ENCODE measurements at places on chromosomes 11 and 22.

DNA sequence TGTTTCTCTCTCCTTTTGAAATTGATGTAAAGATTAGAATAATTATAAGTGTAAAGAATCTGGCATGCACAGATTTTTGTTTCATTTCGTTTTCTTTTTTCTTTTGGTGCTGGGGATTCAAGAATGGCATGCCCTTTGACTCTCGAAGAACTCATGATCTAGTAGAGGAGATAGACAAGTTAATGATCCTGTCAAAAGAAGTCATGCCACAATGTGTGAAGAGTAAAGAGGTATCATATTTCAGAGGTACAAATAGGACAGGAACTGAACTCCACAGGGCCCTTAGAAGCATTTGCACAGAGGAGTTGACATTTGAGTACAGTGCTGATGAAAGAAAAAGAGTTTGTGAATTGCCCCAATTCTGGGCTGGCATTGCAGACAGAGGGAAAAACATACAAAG is 708.0 kb upstream of the ARHGAP42 start:
- DNase-seq, result no peak

DNA sequence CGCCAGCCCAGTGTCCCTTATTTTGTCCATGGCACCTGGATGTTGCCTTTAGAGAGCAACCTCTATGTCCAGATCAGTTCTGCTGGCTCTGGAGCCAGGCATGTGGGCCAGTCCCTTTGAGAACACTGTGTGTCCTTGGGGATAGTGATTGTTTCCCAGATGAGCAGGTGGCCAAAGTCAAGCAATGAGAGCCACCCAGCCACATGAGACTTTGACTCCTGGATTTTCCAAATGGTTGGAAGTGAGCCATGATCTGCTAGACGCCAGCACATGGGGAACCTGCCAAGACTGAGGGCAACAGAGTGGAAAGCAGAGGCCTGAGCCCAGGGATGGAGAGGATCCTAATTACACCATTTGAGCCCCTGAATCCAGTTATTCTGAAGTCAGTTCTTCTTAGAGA is 479.8 kb downstream of the OPCML start:
- DNase-seq, result no peak

- no peak for DNase-seq
Observed at GRCh38 chr22:49141761-49142160, 685.9 kb downstream of the BRD1 start.

GRCh38 chr11:5486003-5486402 is 2.5 kb upstream of the OR52D1 start:
- no peak for DNase-seq

DNA sequence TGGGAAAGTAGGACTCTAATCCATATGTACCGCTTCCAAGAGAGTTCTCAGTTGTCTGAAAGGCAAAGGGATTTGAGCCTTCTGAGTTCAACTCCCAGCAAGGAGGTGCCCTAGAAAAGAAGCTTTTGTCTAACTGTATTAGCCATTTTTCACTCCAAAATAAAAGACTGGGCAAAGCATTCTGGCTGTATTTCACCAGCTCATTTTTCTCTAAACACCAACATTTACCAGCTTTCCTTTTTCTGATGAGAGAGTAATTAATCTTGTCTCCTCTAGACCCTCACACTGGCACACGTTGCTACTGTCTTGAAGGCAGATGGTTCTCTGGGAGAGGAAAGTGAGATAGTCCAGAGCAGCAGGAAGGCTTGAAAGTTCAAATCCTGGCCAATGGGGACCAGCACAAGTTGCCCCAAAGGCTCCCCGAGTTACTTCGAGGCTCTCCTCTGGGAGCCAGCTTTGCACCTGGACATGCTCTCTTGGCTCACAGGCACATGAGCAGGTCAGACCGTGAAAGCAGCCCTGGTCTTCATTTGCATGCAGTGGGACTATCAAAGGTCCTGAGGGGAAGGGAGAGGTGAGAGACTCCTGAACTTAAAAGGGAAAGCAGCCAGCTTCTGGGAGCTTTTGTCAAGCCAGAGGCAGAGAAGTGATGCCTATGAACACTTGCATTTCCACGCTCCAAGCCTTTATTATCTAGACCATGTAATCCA is 100.0 kb downstream of the NTM start:
- peak; percentile 79 for DNase-seq

DNA sequence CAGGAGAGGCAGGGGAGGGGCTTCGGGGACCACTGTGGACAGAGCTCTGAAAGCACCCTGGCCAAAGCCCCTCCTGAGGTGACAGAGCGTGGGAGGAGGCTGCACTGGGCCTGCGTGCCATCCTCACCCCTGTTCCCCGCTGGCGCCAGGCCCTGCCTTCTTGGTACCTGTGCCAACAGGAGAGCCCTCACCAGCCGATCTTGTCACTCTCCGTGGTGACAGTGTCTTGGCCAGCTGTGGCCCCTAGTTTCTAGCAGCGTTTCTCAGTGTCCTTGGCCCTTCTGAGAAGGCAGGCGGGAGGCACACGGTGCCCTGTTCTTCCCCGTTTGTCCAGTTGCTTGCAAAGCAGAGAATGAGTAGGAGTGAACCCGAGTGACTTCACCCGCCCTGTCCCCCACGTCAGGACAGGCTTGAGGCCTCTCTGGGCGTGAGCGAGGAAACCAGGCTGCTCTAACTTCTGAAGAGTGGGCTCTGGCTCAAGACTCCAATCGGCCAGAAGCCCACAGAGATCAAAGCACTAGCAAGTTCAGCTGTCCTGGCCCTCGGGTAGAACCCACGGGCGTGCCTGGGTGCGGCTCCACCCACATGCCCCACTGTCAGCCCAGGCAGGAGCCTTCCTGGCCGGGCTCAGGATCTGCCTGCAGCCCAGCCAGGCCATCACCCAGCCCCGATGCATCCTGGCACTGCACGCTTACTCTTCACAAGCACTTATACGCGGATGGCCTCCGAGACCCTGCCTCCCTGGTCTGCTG is 60.2 kb upstream of the EMID1 start:
- no peak for DNase-seq

GRCh38 chr11:128297091-128297651 is 290.2 kb downstream of the ETS1 start:
- DNase-seq, result peak; percentile 95

GRCh38 chr22:43081968-43082367 is 7.2 kb downstream of the TTLL1 start:
- DNase-seq, result no peak

DNA sequence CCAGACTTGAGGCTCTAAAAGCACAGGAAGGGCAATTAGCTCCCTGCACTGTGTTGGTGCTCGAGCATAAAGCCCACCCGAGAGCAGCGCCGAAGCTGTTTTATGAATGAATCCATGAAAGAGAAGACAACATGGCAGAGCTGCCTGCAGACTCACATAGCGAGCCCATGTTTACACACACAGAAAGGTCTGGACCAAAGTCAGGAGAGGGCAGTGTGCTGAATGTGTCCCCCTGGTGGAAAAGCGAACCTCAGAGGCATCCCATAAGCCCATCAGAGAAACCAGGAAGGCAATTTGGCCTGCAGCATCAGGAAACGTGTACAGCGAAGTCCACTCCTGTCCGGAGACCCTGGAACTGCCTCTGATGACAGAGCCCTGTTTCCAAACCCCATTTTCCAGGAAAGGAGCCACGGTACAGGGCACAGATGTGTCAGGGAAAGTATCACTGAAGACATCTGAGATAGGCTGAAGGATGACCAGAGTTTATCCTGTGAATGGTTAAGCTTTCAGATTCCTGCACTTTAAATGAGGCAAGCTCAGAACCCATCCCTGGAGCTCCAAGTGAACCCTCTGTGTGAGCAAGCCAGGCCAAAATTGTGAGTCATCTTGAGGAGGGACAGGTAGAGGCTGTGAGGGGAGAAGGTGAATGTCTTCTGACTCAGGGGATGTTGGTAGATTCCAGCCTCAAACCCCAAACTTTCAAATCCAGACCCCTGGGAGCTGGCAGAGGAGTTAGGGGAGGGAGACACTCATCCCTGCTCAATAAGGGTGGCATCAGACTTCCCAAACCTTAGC is 36.9 kb downstream of the CHRDL2 start:
- no peak for DNase-seq

GRCh38 chr22:50607659-50608020 is 7.0 kb downstream of the MAPK8IP2 start:
- DNase-seq, result no peak

DNA sequence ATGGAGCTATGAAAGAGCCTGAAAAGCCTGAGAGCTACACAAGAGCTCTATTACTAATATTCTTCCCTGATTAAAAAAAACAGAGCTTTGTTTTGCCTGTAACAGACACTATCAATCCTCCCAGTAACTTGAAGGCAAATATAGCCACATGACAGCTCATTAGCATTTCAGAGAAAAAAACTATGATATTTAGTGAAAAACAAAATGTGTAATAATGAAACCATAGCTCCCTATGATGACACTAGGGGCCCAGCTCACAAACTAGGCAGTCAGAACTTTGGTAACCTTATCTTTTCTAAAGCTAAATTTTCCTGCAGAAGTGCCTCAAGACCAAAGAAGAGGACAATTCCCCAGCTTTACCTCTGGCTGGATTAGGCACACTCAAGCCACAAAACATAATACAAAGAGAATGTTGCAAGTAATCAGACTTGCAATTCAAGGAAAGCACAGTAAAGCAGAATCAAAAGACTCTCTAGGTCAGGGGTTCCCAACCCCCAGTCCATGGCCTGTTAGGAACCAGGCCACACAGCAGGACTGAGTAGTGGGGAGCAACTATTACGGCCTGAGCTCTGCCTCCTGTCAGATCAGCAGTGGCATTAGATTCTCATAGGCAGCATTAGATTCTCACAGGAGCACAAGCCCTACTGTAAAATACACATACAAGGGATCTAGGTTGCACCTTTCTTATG is 53.3 kb downstream of the MRTFA start:
- no peak for DNase-seq

DNA sequence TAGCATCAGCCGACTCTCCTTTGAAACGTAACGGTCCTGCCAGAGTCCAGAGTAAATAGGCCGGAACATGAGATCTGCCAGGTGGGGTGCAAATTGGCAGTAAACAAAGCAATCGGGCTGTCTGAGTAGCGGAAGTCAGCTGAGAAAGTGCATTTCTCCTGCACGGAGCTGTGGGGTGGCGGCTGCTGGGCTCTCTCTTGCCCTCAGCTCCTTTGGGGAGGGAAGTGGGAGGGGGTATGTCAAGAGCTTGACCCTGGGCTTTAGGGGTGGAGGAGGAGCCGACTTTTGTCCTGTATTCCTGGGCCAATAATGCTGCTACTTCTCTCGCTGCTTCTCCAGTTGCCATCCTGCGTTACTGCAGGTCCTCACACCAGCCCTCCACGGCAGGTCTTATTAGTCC is 11.6 kb downstream of the GRIK4 start:
- DNase-seq, result no peak

GRCh38 chr11:45181889-45182550 is 35.6 kb downstream of the PRDM11 start:
- DNase-seq, result no peak

- no peak for DNase-seq
Observed at GRCh38 chr11:84260862-84261261, 974.7 kb upstream of the CCDC90B start.

GRCh38 chr11:92123540-92123939 is 101.1 kb upstream of the FAT3 start:
- no peak for DNase-seq

- no peak for DNase-seq
Observed at GRCh38 chr22:44666207-44666585, 35.8 kb upstream of the PRR5 start.

DNA sequence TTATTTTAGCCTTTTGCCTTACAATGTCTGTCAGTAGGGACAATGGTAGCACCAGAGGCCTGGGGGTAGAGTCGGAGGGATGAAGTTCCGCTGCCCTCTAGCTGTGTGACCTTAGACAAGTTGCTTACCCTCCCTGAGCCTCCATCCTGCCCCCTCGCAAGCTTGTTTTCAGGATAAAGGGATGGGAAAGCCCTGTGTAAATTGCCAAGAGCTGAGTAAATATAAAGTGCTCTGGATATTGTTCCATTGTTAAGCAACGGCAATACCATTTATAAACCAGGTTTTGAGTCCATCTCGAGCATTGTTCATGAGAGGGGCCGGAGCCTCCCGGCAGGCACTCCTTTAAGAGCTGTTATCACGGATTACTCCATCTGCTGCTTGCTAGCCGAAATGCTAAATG is 72.9 kb downstream of the ZBTB16 start:
- DNase-seq, result no peak

DNA sequence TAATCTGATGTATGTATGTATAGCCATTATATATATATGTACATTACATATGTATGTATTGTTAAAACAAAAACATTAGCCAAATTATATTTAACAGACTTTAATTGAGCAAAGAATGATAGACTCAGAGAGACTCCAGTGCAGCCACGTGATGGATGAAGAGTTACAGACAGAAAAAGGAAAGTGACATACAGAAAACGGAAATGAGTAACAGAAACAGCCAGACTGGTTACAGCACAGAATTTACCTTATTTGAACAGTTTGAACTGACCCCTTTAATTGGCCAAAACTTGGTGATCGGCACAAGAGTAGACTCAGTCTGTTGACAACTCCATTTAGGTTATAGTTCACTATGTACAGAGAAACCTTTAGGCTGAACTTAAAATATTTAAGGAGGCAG is 35.0 kb downstream of the CHORDC1 start:
- no peak for DNase-seq

- peak; percentile 49 for DNase-seq
Observed at GRCh38 chr11:135033540-135033939, 621.5 kb upstream of the B3GAT1 start.

GRCh38 chr11:72744474-72744873 is 7.7 kb downstream of the ARAP1 start:
- no peak for DNase-seq

GRCh38 chr22:29060251-29060869 is 1.3 kb downstream of the C22orf31 start:
- DNase-seq, result no peak

DNA sequence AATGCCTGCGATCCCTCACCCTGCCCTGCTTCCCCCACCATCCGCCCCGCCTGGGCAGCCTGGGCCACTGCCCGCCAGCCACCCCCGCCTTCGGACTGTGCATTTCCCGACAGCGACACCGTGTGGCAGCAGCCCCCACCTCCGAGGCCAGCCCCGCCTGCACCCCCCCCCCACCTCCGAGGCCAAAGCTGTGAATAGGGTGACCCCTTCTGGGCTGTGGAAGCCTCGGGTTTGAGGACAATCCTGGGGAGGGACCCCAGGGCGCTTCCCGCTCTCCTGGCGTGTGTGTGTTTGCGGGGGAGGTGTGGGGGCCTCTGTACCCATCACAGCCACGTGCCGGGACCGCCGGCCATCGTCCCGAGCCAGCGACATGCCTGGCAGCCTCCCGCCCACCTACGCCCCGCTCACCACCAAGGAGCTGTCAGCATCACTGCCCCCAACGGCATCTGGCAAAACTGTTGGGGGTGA is 33.8 kb upstream of the PPARA start:
- peak; percentile 38 for DNase-seq

- no peak for DNase-seq
Observed at GRCh38 chr11:126853732-126854131, 146.8 kb downstream of the KIRREL3 start.

- DNase-seq, result no peak
Observed at GRCh38 chr11:41320238-41320637, 139.2 kb downstream of the LRRC4C start.

GRCh38 chr22:33577862-33578411 is 342.3 kb downstream of the LARGE1 start:
- DNase-seq, result no peak

GRCh38 chr11:95547186-95547585 is 242.4 kb downstream of the FAM76B start:
- no peak for DNase-seq

- peak; percentile 81 for DNase-seq
Observed at GRCh38 chr11:125591649-125592304, 875 bp upstream of the STT3A start.

All from NCI-H526 treated with DMSO at 0.1 percent for 48 hours (cell line).